ENCODE measurements at places on chromosomes 3 and 15. TPM values are rescaled to one million over a fixed set of nuclear protein-coding genes. Genes with fewer than 3 reads are reported as not detected.

DNA sequence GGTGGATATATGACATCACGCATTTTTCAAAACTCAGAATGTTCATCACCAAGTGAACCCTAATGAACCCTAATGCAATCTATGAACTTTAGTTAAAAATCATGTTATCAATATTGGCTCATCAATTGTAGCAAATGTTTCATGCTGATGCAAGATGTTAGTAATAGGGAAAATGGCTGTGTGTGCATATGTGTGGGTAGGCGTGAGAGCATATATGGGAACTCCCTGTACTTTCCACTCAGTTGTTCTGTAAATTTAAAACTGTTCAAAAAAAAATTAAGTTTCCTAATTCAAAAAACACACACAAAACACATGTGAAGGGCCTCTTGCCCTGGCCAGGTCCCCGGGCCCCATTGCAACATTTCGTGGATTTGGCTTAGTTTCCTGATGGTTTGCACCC is 89.7 kb upstream of the PROK2 start:
- no peak for DNase-seq

GRCh38 chr3:42819351-42819965 is 10.2 kb downstream of the ACKR2 start:
- DNase-seq: no peak

- no peak for DNase-seq
Observed at GRCh38 chr3:60403866-60404265, 847.4 kb downstream of the FHIT start.

- DNase-seq: peak; percentile 53
Observed at GRCh38 chr3:129485721-129486663, 42.4 kb upstream of the RHO start.

- DNase-seq: no peak
Observed at GRCh38 chr15:55649058-55649423, 60.9 kb upstream of the PYGO1 start.

DNA sequence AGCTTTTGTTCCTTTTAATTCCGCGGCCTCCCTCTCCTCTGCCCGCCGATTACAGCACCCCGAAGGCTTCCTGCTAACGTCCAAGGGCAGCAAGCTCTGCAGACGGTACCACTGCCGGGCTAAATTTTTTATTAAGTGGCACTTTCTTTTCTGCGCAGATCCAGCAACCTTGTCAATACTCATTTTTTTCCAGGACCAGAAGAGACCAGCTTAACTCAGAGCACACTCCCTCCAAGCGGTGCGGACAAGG is 542 bp upstream of the MEIS2 start:
- DNase-seq: no peak

GRCh38 chr3:74592359-74592758 is 22.1 kb downstream of the CNTN3 start:
- no peak for DNase-seq

- DNase-seq: no peak
Observed at GRCh38 chr15:76339305-76340197, 3.0 kb downstream of the ISL2 start.

- DNase-seq: no peak
Observed at GRCh38 chr3:39276746-39277145, 3.1 kb downstream of the CX3CR1 start.

DNA sequence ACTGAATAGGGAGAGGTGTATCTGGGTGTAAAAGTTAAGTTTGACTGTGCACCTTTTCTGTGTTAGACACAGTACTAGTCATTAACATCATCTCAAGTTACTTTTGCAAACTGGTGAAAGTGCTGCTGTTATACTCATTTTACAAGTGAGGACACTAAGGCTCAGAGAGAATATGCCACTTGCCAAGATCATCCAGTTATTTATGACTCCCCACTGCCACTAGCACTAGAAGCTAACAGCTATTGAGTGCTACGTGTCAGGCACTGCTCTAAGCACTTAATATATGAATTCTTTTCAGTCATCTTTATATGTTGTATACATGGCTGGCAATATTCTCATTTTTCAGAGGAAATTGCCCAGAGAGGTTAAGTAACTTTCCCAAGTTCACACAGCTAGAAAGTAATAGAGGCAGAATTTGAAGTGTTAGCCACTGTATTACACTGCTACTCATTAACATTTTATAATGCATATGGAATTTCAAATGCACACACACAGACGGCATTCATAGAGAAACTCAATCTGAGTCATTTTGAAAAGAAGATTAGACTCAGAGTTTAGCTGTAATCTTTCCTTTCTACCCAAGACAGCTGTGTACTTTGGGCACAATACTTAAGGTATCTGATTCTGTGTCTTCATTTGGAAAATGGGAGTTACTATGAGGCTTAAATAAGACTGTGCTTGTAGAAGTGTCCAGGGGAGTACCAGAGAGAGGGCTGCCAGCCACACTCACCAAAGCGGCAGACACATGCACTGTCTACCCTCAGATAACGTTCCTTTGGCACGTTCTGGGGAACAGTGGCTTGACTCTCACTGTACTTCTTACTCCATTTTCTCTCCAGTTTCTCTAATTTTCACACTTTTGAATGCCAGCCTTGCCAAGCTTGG is 1.3 kb upstream of the MASP1 start:
- DNase-seq: peak; percentile 18

- DNase-seq: no peak
Observed at GRCh38 chr15:33027306-33028035, 167.0 kb downstream of the FMN1 start.

- no peak for DNase-seq
Observed at GRCh38 chr3:156957715-156958114, 131.6 kb downstream of the LEKR1 start.

GRCh38 chr15:59199626-59200465 is 6.8 kb upstream of the LDHAL6B start:
- no peak for DNase-seq

DNA sequence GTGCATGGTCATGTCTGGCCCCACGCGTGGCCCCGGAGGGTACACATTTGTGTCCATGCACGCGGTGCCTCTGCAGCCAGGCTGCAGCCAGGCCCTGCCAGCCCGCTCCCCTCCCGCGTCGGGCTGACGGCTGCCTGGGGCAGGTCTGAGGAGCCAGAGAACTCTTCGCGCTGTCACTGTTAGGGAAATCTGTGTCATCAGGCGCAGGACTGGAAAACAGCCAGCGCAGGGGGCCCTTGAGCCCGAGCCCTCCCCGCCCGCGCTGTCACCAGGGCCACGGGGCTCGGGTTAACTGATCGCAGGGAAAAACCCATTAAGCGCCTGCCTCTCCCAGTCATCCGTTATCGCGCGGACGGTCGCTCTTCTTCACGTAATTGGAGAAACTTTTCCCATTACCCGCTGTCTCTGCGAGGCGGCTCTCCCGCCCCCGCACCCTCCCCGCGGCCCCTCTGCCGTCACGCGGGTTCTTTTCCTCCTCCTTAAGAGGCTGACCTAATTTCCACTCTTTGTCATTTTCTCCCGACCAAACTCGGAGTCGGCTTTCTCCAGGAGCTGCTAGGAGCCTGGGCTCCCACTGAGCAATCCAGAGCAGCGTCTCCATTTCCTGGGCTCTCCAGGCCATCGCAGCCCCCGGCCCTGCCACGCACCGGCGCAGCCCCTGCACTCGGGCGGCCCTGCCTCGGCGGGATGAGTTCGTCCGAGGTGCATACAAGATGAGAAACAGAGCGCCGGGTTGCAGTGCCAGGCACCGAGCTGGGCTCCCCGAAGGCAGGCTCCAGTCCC is 57.5 kb upstream of the PRR23E start:
- peak; percentile 52 for DNase-seq

GRCh38 chr3:107271787-107272387 is 105.4 kb upstream of the CCDC54 start:
- no peak for DNase-seq

GRCh38 chr3:133376810-133377209 is 23.0 kb upstream of the BFSP2 start:
- DNase-seq: no peak

Gene ECE2
- polyA plus RNA-seq: not detected

Gene TPM1
- 18,091 TPM for polyA plus RNA-seq

Gene MESP2
- polyA plus RNA-seq: 0.73 TPM

Gene FRG2C
- polyA plus RNA-seq: not detected

Gene PIGB
- polyA plus RNA-seq: 9.9 TPM

Gene MAGEF1
- 32.6 TPM for polyA plus RNA-seq

Gene CHCHD6
- polyA plus RNA-seq: 27.0 TPM

Gene HYAL1
- polyA plus RNA-seq: 70.5 TPM

Gene PP2D1
- not detected for polyA plus RNA-seq

Gene C3orf18
- polyA plus RNA-seq: 19.9 TPM

Gene ANKRD34C
- 0.15 TPM for polyA plus RNA-seq

Gene RLBP1
- polyA plus RNA-seq: not detected

Gene WDR72
- not detected for polyA plus RNA-seq

Gene CTXN2
- polyA plus RNA-seq: not detected

Gene LRRC2
- polyA plus RNA-seq: 10.7 TPM

Gene P2RY1
- polyA plus RNA-seq: 1.4 TPM

Data from heart right ventricle (tissue), 16 donors.